ENCODE measurements at places on chromosomes 11 and 22.

DNA sequence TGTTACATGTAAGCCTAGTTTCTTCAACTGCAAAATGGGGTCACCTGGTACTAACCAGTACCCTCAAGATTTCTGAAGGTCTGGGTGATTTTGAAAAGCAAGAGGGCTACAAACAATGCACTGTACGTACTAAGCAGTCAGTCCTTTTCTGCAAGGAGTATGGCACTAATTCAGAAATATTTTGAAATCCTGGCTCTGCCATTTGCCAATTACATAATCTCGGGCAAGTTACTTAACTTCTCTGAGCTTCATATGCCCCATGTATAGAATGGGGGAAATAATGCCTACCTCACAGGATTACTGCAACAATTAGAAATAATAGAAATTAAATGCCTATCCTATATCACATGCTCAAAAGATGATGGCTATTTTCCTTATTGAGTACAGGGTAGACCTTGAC lies 60.7 kb upstream of the CCDC89 start:
- DNase-seq: peak; percentile 72

DNA sequence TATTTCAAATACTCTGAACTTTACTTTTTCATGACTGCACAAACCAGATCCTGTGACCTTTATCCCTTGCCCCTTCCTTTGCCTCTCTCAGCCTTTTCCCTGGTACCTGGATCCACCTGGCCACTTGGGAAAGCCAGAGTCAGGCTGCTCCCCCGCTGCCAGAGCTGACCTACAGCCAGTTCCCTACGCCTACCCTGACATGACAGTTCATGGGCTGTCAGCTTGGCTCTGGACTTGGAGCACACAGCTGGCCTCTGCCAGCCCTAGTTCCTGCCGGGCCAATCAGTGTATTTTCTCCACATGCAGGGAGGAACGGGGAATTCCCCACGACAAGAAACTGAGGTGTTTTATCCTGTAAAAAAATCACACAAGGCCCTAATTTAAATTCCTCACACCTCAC lies 382.6 kb downstream of the INSC start:
- DNase-seq: no peak

GRCh38 chr22:43000441-43001175 lies 14.3 kb downstream of the PACSIN2 start:
- peak; percentile 71 for DNase-seq

DNA sequence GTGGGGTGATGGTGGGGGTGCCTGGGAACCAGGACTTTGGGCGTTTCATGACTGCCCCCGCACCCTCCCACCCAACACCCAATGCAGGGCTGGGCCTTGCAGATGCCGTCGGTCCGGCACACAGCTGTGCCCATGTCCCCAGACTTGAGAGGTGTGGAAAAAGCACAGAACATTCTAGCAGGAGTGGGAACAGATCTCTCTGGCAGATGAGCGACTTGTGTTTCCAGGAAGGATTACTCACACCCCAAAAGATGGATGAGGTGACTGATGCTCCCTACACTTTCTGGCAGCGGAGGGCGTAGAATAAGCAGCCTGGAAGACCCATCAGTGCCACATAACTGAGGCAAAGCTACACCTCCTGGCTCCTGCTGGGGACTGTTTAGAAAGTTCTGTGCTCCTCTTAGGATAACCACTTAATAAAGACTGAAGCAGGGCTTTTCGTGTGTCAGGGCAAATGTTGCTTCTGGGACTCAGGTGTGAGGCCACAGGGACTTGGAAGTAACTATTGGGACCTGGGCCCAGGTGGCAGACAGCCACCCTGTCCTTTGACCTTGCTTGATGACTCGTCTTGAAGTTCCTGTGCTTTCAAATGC lies 24.2 kb downstream of the FBLN1 start:
- no peak for DNase-seq

- no peak for DNase-seq
These were observed 26.1 kb upstream of the MGAT3 start for GRCh38 chr22:39430576-39431150.

- no peak for DNase-seq
These were observed 13.0 kb downstream of the TEAD1 start for GRCh38 chr11:12687216-12687623.

DNA sequence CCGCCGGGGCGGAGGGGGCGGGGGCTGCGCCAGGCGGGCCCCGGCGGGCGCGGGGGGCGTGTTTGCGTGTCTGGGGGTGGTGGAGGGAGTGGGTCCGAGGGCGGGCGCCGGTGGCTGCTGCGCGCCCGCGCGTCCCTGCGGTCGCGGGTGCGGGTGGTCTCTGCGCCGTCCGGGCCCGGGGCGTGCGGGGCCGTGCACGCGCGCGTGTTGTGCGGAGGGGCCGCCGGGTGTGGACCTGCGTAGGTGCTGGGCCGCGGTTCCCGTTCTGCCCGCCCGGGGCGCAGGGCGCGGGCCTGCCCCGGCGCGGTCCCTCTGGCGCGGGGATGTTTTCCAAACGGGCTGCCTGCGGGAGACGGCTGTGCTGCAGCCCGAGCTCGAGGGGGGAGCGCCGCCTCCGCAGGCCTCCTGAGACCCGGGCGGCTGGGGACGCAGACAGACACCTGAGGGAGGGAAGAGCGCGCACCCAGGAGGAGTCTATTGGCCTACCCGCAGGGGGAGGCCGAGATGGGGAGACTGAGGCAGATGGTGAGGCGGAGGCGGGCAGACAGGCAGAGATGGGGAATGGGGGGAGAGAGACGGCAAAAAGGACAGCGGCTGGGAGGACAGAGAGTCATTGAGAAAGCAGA lies 442 bp downstream of the PELI3 start:
- DNase-seq: peak; percentile 31

- no peak for DNase-seq
These were observed 281.1 kb downstream of the FAT3 start for GRCh38 chr11:92505689-92506088.

GRCh38 chr22:43044290-43044712 lies 29.4 kb upstream of the PACSIN2 start:
- DNase-seq: no peak

DNA sequence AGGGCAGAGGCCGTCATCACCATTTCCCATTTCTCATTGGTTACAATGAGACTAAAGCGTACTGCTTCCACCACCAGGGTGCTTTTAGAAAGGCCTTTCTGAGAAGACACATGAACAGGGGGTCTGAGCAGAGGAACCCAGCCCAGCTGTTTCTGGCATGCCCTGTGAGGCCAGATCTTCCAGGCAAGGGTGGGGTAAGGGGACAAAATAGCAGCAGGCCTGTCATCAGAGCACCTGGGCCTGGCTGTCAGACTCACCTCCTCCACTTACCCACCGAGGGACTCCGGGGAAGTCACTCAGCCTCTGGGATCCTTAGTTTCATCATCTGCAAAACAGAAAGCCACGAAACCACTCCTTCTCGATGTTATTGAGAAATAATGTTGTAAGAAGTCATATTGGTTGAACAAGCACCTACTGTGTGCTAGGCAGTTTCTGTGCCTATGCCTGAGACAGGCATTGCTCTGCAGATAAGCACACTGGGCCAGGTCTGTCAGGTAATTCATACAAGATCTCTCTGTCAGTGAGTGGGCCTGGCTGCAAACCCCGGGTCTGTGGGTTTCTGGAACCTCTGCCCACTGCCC lies 8.8 kb upstream of the WNT11 start:
- no peak for DNase-seq

DNA sequence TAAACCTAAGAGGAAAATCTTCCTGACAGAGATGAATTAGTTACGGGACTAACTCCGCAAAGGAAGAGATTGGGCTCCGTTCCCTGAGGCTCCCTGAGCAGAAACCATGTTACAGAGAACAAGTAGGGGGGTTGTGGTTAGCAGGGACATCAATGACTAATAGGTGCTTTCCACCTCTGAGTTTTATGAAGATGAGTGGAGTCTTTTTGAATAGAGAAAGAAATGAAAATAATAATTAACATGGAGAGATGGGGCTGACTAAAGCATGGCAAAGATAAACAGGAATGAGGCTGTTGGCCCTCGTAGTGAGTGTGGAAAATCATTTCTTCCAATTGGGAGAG lies 47.5 kb upstream of the PICALM start:
- no peak for DNase-seq

DNA sequence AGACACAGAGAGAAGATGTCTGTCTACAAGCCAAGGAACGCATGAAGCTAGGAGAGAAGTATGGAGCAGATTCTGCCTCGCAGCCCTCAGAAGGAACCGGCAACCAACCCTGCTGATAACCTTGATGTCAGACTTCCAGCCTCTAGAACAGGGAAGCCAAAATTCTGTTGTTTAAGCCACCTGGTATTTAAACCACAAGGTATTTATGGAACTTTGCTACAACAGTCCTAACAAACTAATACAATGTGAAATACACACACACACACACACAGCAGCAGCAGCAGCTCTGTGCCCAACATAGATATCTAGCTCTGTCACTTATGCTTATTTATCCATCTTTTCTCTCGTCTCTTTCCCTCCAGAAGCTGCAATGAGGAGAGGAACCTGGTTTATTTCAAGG lies 400.0 kb downstream of the ETS1 start:
- no peak for DNase-seq

GRCh38 chr11:5736396-5736795 lies at the start of gene OR56B1:
OR56B1 (plus strand) TSS chr11:5736448; CDS start chr11:5736517, 69 bp downstream.
- no peak for DNase-seq

GRCh38 chr11:70854201-70854600 lies 398.2 kb downstream of the SHANK2 start:
- no peak for DNase-seq

DNA sequence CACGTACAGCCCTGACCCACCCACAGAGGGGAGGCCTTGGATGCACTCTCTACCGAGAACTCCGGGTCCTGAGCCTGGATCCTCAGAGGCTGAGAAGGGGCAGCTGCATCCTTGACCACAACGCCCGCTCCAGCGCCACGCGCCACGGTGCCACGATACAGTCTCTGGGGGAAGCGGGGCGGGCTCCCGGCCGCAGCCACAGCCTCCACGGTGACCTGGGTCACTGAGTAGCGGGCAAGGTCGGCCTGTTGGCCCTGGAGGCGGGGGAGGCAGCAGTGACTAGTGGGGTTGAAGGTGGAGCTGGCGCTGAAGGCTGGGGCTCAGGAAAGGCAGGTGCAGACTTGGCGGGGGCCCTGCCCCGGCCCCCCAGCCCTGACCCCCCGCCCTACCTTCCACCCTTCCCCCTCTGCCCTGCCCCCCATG lies 3.9 kb upstream of the IRF7 start:
- DNase-seq: no peak

DNA sequence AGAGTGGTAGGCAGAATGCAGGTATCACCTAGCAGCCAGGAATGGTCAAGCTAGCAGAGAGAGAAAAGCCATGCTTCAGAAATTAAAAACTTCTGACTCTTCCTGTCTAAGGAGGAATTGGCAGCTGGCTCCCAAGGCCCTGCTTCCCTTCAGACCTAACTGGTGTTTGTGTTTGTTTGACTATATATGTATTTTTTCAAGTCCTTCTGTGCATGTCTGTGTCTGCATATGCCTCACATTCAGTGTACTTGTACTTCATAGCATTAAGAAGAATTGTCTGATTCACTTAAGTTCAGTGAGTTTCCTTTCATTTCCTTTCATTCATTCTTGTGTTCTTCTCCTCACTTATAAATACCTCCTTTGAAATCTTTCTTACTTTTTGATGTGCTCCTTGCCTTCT lies 109.0 kb upstream of the RRM1 start:
- no peak for DNase-seq

GRCh38 chr11:80255021-80255420 lies 814.2 kb upstream of the TENM4 start:
- no peak for DNase-seq

- DNase-seq: no peak
These were observed 96.8 kb downstream of the WNT7B start for GRCh38 chr22:45880091-45880715.

DNA sequence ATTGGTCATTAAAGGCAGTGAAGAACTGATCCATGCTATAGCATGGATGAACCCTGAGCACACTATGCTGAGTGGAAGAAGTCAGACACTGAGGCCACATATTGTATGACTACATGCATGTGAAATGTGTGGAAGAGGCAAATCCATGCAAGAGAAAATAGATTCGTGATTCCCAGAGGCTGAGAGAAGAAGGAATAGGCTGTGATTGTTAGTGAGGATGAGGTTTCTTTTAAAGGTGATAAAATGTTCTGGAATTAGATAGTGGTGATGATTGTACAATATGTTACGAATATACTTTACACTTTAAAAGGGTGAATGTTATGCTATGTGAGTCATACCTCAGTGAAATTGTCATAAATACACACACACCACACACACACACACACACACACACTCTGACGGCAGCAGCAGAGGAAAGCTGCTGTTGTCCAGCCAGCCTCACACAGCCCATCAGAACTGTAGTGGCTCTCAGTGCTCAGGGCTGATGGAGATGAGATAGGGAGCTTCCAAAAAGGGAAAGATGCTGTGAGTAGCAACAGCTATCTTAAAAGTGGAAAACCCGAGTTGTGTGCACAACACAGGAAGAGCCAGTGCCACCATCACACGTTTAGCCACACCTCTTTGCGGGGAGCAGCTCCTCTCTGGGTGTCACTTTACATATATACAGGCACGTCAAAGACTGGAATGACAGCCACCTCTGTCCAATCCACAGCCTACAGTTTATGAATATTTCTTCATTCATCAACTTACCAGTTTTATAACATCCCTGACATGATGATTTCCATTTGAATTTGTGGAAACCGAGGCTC lies 153.0 kb downstream of the SPATA19 start:
- no peak for DNase-seq

- no peak for DNase-seq
These were observed 76.4 kb downstream of the C2CD3 start for GRCh38 chr11:74094393-74094792.

GRCh38 chr22:27581236-27581635 lies 220.3 kb downstream of the MN1 start:
- DNase-seq: no peak

DNA sequence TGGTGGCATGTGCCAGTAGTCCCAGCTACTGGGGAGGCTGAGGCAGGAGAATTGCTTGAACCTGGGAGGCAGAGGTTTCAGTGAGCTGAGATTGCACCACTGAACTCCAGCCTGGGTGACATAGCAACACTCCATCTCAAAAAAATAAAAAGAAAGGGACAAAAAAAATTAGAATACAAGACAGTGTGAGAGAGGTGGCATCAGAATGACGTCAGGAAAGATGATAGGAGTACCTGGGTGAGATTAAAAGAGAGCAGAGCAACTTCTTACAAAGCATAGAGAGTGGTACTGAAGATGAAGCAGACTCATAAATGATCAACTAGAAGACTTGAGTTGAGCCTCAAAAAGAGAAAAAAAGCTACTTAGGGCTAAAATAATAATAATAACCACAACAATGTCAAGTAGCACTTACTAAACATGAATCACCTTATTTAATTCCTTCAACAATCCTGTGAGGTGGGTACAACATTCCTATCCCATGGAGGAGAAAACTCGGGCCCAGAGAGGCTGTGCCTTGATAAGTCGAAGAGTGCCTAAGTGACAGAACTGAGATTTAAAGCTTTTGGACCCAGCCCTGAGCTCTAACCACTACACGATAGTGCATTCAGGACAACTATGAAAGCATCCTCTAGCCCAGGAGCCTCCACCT lies 5.2 kb upstream of the SLN start:
- DNase-seq: no peak
